ENCODE measurements at places on chromosomes 13 and 19.

DNA sequence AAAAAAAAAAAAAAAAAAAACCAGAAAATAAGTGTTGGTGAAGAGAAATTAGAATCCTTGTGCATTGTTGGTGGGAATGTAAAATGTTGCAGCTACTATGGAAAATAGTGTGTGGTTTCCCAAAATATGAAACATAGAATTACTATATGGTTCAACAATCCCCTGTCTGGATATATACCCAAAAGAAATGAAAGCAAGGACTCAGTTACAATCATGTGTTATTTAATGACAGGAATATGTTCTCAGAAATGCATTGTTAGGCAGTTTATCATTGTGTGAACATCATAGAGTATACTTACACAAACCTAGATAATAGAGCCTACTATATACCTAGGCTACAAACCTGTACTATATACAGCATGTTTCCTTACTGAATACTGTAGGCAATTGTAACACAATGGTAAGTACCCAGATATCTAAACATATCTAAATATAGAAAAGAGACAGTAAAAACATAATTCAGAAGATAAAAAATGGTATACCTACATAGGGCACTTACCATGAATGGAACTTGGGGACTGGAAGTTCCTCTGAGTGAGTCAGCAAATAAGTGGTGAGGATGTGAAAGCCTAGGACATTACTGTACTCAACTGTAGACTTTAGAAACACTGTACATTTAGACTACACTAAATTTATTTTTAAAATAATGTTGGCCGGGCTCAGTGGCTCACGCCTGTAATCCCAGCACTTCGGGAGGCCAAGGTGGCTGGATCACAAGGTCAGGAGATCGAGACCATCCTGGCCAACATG, 25.7 kb upstream of the SLC7A1 start:
- no peak for DNase-seq

- no peak for DNase-seq
Observed at GRCh38 chr13:46169758-46170157, 12.2 kb downstream of the LCP1 start.

GRCh38 chr13:110311443-110312338, 4.6 kb downstream of the COL4A2 start:
- no peak for DNase-seq

DNA sequence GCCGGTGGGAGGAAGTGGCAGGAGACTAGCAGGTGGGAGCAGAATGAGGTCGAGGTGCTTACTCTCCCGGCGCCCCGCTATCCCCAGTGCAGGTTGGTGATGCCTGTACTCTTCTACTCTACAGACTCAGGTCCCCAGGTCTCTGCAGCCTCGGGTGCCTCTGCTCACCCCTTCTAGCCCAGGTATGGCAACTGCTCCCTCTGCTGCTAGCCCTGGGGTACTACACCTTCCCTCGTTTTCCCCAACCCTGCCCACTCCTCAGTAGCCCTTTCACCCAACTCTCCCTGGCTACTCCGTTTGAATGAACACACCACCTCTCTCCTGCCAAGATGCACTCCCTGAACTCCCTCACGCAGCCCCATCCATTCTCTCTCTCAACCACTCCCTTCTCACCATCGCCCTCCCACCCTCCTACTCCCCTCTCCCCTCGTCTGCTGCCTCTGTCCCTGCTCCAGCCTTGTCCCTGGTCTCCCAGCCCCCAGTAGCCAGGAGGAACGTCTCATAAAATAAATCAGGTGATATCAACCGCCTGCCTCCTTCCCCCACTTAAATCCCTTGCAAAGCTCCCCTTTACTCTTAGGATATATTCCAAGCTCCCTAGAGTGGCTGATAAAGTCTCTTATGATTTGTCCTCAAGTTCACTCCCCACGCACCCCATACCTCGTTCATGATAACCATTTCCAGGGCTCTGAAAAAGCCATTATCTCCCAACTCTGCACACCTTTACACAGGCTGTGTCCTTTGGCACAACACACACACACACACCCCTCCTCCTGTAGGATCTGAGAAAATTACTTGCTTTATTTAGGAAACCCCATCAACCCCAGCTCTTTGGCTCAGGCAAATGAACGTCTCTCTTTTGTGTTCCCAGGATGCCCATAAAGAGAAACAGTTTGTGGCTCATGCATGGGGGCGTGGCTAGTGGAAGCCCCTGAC, 8.2 kb upstream of the MEIS3 start:
- DNase-seq, result peak; percentile 74

GRCh38 chr19:57759096-57759495, 10.4 kb upstream of the ZNF586 start:
- no peak for DNase-seq

DNA sequence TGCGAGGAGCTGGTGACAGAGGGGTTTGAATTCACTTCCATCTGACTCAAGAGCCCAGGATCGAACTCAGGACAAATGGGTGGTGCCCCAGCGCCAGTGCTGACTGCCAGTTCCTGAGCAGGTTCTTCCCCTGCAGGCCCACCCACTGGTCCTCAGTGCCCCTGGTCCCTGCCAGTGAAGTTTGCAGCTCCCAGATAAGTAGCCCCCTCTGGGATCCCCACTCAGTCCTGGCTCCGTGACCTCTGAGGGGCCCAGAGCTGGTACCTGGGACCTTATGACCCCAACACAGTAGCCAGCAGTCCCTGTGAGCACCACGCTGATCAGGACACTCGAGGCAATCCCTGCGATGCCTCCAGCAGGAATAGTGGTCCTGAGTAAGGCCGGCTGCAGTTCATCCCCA, 11.3 kb upstream of the CEACAM20 start:
- no peak for DNase-seq

- DNase-seq, result no peak
Observed at GRCh38 chr19:57088133-57088532, 31.7 kb upstream of the USP29 start.

GRCh38 chr19:3505598-3506383, at the start of gene FZR1:
FZR1 (plus strand) TSS chr19:3506311; CDS start chr19:3522990, 16,679 bp downstream.
- DNase-seq, result peak; percentile 100

DNA sequence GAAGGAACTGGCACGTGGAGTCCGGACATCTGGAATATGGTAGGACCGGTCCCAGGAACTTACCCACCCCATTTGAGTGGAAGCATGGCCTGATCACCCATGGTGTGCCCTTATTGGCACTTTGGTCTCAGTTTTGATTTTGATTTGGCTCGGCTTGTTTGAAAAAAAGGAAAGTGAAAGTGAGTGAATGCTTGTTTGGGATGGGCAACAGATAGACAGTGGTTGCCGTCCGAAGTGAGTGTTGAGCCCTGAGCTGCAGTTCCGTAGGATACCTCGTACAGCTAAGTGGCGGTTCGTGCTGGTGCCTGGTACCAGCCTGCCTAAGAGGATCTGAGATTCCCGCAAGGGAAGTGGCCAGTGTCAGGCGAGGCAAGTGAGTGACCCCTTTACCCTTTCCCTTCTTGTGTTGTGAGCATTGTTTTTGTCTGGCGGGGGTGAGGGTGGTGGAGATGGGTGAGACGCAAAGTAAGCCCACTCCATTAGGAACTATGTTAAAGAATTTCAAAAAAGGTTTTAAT, 605.8 kb downstream of the UQCRFS1 start:
- no peak for DNase-seq

DNA sequence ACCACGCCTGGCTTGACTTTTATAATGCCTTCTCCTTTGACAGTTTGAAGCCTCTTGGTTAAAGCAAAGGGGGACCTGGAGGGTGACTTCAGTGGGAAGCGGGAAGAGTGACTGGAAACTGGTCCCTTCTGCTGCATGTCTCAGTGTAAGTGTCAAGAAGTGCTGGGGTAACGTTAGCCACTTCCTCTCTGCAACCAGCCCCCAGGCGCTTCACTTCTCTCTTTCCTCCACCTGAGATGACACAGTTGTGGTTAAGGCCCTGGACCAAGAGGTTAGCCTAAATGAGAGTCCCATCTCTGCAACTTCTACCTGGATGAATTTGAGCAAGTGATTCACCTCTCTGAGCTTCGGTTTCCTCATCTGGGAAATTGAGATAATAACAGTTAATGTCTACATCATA, 16.3 kb downstream of the LEUTX start:
- no peak for DNase-seq

GRCh38 chr19:47321630-47322029, 10.3 kb upstream of the C5AR2 start:
- no peak for DNase-seq

- no peak for DNase-seq
Observed at GRCh38 chr13:85009447-85009846, 789.8 kb downstream of the SLITRK6 start.

GRCh38 chr13:31131470-31131961, 30.2 kb downstream of the HSPH1 start:
- DNase-seq, result no peak

DNA sequence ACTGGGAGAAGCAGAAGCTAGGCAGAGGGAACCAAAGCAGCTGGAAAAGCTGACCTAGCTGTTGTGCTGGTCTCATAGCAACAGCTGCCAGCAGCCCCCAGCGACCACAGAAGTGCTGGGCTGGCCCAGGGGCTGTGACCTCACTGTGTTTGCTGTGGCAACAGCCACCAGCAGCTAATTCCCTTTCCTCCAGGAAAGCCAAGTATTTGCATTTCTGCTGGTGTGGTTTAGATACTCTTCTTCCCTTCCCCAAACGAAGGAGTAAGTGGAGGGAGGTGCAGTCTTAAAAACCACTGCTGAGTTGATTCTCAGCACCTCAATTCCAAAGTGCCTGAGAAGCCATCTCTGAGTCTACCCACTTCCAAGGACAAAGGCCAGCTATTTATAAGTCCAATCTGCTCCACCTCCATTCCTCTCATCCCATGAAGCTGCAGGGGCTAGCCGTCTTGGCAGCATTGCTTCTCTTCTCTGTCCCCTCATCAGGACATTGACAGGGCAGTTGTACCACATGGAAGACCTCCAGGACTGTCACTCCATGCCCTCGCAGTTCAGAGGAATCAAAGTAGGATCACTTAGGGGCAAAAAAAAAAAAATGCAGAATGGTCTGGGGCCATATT, 11.5 kb upstream of the CCDC97 start:
- DNase-seq, result peak; percentile 91

GRCh38 chr13:40656358-40656757, 10.1 kb downstream of the FOXO1 start:
- DNase-seq, result no peak

- peak; percentile 46 for DNase-seq
Observed at GRCh38 chr19:1422943-1423342, 15.3 kb upstream of the RPS15 start.

DNA sequence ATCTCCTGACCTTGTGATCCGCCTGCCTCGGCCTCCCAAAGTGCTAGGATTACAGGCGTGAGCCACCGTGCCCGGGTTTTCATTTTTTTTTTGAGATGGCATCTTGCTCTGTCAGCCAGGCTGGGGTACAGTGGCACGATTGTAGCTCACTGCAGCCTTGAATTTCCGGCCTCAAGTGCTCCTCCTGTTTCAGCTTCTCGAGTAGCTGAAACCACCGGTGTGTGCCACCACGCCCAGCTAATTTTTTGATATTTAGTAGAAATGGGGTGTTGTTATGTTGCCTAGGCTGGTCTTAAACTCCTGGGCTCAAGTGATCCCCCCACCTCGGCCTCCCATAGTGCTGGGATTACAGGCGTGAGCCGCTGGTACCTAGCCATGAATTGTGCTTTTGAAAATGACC, 5.9 kb downstream of the ADAT3 start:
- DNase-seq, result no peak

- no peak for DNase-seq
Observed at GRCh38 chr13:28031896-28032288, 43.4 kb upstream of the URAD start.

DNA sequence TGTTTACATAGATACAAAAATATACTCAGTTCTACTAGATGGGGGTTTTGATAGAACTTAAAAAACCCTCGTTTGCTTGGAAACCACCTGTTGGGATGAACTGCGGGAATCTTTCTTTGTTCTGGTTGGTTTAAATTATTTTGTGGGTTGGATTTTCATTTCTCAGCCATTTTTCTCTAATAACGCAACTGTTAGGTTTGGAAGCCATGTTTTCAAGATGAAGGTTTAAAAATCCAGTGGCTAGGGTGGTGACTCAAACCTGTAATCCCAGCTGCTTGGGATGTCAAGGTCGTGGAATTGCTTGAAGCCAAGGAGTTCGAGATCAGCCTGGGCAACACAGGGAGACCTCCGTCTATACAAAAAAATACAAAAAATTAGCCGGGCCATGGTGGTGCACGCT, 1.6 kb downstream of the URI1 start:
- DNase-seq, result no peak

GRCh38 chr19:18414504-18415177, 4.6 kb upstream of the SSBP4 start:
- peak; percentile 72 for DNase-seq

GRCh38 chr13:27476943-27477703, 26.8 kb upstream of the MTIF3 start:
- no peak for DNase-seq

DNA sequence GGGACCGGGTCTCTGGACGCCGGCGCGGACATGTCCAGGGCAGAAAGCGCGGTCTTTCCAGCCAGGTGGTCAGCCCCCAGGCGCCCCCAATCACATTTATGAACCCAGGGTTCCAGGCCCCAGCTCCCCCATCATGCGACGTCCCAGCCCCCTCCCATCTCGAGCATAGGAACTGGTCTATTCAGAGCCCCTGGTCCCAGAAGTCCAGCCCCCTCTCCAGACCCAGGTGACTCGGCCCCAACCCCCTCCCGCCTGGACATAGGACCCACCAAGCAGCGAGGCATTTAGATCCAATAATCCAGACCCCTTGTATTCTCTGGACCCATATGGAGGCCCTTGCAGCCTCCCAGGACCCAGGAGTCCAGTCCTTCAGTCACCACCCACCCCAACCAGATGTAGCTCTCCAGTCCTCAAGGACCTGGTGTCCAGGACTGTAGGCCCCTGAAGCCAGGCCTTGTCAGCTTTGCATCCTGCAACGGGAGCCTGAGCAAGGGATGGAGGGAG, 501 bp downstream of the APLP1 start:
- DNase-seq, result no peak
